Stimulated activated naive CD8-positive, alpha-beta T cell treated with anti-CD3 and anti-CD28 coated beads, Interleukin-15, Interleukin-2, amounts not matched to agents 100 U/mL and 50 U/mL, for 24 hours (primary cell): ENCODE measurements at places on chromosomes 5 and 9.

GRCh38 chr5:103908336-103909080, 345.9 kb upstream of the NUDT12 start:
- DNase-seq: no peak

DNA sequence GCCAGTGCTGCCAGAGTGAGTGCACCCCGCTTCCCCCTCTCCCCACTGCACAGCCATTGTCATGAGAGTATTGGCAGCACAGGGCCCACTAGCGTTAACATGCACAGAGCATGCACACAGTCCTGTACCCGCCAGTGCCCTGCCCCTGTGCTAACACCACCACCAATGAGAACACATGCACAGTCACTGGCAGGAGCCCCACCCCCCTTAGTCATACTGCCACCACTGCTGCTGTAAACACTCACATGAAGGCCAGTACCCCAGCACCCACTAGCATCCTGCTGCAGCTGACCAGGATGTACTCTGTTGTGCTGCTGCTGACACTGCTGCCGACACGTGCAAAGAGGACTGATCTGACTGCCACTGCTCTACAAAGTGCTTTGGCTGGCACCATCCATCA, 19.5 kb upstream of the RANBP6 start:
- DNase-seq: no peak

DNA sequence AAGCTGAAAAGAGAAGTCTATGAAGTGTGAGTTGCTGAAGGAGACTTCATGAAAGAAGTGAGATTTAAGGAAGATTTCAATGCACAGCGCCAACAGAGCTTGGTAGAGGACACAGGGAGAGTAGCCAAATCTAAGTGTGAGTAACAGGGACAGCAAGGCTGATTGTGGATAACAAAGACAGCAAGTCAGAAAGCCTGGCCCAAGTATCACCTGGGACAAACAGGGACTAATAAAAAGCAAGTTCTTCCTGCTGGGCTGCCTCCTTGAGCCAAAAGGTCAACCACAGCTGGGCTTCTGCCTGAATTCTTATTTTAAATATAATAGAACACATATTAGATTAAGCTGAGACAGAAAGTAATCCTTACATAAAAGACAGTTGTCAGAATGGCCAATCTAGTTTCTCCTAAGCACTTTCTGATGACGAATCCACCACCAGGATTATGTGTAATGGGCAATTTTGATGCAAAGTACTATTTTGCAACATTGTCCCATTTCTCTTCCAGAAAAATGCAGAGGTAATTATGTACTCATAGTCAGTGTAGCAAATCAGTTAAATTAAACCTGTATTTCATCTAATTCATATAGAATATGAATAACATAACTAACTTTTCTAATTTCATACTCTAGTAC, 73.8 kb downstream of the MAPKAP1 start:
- no peak for DNase-seq

- no peak for DNase-seq
Observed at GRCh38 chr9:70945301-70945700, 176.1 kb downstream of the TRPM3 start.

DNA sequence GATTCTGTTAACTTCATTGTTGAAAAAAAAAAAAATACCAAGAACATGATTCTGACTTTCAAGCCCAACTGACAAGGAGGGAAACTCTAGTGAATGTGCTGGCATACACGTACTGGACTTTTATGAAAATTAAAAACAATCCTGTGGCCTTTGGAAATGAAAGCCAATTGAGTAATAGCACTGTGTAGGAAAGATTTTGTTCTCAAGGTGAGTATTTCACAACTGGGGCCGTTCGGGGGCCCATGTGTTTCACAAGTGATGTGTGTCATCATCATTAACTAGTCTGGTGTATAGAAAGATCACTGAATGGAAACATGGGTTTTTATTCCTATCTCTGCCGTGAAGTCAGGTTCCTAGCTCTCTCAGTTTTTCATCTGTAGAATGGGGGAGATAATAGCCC, 605.0 kb upstream of the CLINT1 start:
- peak; percentile 14 for DNase-seq

GRCh38 chr5:157259699-157260098, 6.2 kb upstream of the CYFIP2 start:
- DNase-seq: no peak
